ENCODE measurements at places on chromosomes 3 and 15. TPM values are rescaled to one million over a fixed set of nuclear protein-coding genes. Genes with fewer than 3 reads are reported as not detected.

GRAMD1C gene
- 2.5 TPM for total RNA-seq

NR1I2 gene
- total RNA-seq = not detected

ENTPD3 gene
- 11.5 TPM for total RNA-seq

ALG1L2 gene
- 1.3 TPM for total RNA-seq

ZNF80 gene
- total RNA-seq = not detected

FEZF2 gene
- total RNA-seq = not detected

CPLX3 gene
- not detected for total RNA-seq

IL20RB gene
- total RNA-seq = 66.9 TPM

TIMP4 gene
- total RNA-seq = not detected

PLXND1 gene
- 1.8 TPM for total RNA-seq

MOBP gene
- not detected for total RNA-seq

Data from mammary epithelial cell (primary cell).